ENCODE measurements at places on chromosomes 16 and 17. TPM values are rescaled to one million over a fixed set of nuclear protein-coding genes. Genes with fewer than 3 reads are reported as not detected.

Gene SOX15
- total RNA-seq: 0.28 TPM

Gene TBCD
- 18.6 TPM for total RNA-seq

Gene ARL5C
- not detected for total RNA-seq

Gene PMP22
- total RNA-seq: 20.5 TPM

Gene KRTAP4-2
- not detected for total RNA-seq

Gene DPH1
- total RNA-seq: 18.6 TPM

Gene ETV4
- total RNA-seq: 3.6 TPM

All from regular cardiac myocyte (primary cell).